ENCODE measurements at places on chromosomes 12 and 14.

DNA sequence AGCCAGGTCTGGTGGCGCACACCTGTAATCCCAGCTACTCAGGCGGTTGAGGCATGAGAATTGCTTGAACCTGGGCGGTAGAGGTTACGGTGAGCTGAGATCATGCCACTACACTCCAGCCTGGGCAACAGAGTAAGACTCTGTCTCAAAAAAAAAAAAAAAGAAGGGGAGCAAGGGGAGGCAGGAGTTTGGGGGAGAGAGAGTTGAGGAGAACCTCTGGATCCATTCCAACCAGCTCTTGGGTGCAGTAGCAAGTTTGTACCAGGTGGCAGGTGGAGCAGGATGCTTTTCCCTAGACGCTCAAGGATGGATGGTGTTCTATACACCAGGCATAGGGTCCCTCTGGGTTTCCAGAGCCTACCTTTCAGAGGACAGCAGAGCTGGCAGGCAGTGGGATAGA, 1.9 kb downstream of the NFE2 start:
- DNase-seq = no peak

DNA sequence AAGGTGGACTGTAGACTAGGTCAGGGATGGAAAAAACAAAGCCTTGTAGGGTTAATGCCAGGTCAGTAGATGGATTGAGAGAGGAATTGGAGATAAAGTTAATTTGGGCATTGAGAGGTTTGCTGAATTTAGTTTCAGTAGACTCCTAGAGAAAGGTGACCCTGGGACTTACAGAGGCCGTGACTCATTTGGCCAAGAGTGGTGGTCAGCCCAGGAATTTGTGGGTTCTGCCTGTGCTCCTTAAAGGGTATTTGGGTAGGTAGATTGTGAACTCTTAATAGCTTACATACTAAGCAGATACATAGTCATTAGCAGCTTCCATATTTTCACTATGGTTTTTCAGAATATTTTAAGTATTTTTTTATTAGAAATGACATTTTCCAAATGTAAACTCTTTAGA, 21.8 kb downstream of the PLEKHA5 start:
- DNase-seq = no peak

DNA sequence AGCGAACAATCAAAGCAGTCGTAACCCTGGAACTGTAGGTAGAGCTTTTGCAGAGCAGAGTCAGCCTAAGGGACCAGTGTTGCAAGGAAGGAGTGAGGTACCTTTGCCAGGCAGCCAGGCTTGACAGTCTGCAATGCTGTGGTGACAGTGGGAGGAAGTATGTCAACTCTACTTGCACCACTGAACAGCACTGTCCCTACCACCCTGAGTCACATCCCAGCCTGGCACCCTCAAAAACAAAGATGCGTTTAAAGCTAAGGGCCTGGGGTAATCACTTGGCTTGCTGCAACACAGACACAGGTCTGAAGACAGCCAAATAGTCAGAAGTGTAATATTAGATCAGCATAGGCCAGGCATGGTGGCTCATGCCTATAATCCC, 141.9 kb downstream of the DPF3 start:
- DNase-seq = no peak

DNA sequence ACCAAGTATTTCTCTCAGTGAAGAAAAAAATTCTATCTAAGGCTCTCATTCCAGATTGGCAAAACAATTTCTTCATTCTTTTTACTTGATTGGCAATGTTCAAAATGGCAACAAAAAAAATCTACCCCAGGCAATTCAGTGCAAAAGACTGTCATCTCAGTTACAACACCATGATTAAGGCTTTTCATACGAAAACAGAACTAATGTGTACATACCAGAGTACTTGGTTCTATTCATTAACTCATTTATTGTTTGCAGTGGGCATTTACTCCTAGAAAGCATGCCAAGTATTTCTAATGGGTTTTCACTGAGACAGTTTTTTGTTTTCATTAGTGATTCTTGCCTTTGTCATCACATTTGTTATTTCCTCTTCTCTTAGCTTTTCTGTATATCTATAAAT, 33.0 kb downstream of the DBX2 start:
- no peak for DNase-seq

DNA sequence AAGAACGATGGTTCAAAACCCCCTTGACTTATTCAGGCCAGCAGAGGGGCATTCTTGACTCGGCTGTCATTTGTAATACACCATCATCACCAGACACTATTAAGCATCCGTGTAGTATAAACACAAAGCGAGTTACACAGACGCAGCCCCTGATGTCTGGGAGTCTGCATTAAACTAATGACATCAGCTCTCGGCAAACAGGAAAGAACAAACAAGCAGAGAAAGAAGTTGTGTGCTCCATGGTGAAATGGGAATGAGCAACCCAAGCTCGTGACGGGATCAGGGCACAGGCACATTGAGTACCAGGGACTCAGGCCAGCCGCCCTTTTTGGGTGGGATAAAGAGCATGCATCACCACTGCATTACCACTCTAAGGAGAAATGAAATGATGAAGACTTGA, 460.1 kb downstream of the MED13L start:
- no peak for DNase-seq

DNA sequence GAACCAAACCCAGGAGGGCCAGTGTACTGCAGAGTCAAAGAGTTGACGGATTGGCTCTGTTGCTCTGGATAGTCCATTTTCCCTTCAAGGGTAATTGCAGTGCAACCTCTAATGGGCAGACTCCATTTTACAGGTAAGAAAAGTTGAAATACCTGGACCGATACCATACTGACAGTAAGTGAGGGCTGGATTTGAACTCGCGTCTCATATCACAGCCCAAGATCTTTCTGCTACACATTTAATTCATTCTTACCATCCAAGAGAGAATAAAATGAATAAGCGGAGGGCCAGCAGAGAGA, 356 bp upstream of the ZC3H14 start:
- DNase-seq = no peak

All from T follicular helper cell (primary cell).